ENCODE measurements at places on chromosomes 7 and 10.

GRCh38 chr7:20791538-20792434 is 5.1 kb upstream of the SP8 start:
- DNase-seq = no peak

DNA sequence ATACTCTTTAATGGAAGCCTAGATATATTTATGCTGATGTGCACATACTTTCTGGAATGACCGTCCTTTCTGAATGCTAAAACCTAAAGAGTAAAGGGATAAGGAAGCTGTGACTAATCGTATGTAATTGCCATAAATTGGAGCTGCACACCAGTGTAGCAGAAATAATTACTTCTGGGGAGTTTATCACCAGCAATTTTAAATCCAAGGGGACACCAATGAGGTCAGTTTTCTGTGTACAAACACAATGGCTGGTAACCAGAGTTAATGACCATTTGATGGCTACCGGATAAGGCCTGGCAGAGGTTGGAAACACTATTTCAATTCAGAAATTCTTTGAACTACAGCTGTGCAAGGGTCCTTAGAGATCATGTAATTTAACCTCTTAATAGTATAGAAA is 670.1 kb downstream of the REEP3 start:
- DNase-seq = no peak

GRCh38 chr10:24449321-24449740 is 240.4 kb downstream of the KIAA1217 start:
- DNase-seq = no peak

DNA sequence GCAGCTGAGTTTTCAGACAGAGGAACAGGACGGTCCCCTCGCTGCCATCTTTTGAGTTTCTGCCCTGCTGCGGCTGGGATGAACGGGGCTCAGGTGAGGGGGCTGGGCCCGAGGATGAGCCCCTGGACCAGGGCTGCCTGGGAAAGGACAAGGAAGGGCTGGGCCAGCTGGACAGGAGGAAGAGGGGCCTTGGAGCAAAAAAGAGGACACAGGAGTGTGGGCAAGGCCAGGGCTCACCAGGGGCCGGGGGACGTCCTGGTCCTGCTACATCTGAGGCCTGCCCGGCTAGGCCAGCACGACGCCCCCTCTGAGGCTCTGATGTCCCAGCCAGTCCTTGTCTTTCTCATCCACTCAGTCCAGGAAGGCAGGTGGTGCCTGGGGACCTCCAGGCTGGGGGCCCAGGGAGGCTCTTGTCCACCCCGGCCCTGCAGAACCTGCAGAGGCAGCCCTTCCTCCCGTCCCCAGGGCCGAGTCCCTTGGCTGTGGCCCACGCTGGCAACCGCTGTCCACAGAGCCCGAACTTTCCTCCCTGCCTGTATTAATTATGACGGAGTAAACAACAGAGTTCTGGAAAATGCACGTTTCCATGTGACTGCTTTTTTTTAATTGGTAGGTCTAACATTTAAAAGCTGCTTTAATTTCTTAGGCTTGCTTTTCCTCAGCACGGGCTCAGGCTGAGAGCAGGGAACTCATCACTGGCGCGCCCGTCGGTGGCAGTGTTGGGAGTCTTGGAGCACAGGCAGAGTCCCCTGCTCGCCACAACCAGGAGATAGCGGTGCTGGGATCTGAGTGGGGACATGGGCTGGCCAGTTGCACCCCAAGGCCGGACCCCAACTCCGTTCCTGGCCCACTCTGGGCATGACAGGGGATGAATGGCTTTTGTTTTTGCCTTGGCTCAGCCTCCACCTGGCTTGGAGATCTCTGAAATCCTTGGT is 187.7 kb downstream of the ELFN1 start:
- DNase-seq = no peak

Data from stimulated activated CD8-positive, alpha-beta memory T cell treated with anti-CD3 and anti-CD28 coated beads, Interleukin-15, amount 100 ng/mL, for 4 hours (primary cell).